Glomerular endothelial cell (primary cell): ENCODE measurements at places on chromosomes 2 and 18. TPM values are rescaled to one million over a fixed set of nuclear protein-coding genes. Genes with fewer than 3 reads are reported as not detected.
A peak's percentile ranks its signal among the peaks of the same experiment; 100 is the strongest.

DNA sequence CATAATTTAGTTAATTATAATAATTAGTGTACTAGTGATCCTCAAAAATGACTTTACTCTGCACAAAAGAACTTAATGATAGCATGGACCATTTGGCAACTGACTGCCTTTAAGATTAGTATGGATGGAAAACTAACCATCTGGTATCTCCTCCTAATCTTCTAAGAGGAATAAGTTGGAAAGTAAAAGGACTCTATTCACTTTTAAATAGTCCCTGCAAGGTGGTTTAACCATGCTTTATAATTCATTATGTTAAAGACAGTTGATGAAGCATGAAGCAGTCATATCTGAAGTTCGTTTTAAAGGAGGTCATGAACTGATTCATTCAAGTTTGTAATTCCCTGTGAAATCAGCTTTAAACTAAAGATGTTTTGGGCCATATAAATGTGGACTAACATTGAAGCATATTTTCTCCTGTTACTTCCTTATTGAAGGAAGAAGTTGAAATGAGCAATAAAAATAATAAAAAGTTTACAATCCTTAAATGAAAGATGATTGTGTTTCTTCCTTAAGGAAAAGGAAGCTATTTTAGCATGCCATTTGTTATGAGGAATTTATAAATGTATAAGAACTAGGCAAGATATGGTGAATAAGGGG lies 446.0 kb downstream of the XIRP2 start:
- DNase-seq, result no peak

- no peak for DNase-seq
These were observed 45.4 kb downstream of the SPRED2 start for GRCh38 chr2:65386989-65387388.

GRCh38 chr2:191056228-191056627 lies 42.3 kb upstream of the STAT1 start:
- DNase-seq, result no peak

DNA sequence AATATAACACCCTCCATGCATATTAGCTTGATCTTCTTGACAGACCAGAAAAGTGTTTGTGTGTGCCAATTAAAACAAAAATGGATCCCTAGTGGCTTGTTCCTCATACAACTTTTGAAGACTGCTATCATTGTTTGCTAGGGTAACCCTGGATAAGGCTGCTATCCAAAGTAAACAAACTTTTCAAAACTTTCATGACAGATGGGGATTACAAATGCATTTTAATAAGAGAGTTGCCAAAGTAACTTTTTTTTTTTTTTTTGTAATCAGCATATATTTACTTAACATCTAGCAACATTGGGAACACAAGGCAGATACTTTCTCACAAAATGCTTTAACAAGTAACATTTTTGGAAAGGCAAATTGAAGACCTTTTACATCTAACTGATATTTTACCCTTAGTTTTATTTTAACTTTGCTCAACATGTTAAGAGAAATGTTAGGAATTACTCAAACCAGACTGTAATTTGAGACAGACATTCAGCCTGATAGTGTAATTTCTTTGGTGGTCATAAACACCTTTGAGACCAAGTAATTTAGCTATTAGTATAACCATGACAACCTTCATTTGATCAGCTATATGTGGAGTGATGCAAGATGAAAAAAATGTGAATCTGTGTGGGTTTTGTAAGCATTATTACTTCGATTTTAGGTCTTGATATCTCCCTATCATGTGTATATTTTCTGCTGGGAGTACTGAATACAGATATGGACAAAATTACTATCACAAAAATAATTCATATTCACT lies 300.9 kb downstream of the ARHGAP15 start:
- DNase-seq, result no peak

DNA sequence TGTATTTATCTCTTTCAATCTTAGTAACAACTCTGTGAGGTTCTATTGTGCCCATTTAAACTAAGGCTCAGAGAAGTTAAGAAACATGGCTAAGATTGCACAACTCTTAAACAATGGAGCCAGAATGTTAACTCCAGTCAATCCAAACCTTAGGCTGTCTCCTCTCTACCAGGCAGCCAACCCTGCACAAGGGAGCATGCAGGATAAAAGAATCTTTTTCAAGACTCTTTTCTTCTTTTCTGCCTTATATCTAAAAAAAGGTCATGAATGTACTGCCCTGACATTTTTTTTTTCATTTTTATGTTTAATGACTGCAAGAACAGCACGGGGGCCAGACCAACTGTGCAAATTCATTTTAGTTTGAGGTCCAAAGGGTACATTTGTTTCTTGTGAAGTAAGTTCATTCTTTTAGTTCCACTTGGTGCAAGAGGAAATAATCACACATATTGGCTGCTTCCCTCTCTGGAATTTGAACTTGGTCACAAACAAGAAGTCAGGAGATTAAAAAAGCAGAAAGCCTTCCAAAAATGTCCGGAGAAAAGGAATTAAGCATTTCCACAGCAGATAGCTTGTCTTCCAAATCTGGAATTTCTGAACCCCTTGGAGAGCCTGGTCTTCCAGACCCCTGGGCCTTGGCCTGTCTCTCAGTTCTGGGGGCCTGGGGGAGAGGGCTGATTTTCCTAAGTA lies 96.0 kb upstream of the RIOK3 start:
- DNase-seq, result no peak

DNA sequence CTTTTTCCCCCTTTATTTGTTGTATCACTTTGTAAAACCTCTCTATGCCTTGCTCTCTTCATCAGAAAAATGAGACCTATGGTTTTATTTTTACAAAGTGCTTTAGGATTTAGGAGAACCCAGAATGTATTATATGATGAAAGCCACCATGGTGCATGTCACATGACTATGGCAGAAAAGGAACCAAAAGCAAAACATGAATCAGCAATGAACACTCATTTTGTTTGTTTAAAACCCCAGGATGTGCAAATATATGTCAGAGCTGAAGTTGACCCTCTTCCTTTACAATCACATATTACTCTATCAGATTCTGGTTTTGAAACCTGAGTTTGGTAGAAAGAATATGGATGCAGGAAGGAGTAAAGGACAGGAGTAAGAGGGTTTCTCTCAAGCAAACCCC lies 70.0 kb downstream of the FIGN start:
- DNase-seq, result no peak

DNA sequence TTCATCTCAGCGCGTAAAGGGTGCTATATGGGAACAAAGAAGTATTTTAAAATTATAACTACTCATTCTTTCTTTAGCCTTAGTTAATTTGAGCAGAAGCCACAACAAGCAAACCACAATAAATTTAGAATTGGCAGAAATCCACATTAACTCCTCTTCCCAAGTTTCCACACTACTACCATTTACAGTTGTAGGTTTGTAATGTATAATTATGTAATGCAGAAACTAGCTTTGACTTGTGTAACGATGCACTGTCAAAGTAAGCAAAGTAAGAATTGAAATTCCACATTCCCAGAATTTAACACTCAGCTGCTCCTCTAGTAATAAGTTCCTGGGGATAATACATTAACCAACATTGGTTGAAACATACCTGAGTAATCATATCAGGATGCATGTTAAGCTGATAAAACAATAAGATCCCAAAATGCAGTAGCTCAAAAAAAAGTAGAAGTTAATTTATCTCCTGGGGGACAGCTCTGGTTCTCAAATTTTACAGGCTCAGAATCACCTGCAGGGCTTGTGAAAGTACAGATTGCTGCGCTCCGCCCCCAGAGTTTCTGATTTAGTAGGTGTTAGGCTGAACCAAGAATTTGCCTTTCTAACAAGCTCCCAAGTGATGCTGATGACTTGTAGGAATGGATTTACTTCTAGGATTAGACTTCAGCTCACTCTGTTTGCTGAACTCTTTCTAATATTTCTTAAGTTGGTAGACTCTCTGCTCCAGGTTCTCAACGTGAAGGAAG lies 9.9 kb downstream of the GRP start:
- no peak for DNase-seq

DNA sequence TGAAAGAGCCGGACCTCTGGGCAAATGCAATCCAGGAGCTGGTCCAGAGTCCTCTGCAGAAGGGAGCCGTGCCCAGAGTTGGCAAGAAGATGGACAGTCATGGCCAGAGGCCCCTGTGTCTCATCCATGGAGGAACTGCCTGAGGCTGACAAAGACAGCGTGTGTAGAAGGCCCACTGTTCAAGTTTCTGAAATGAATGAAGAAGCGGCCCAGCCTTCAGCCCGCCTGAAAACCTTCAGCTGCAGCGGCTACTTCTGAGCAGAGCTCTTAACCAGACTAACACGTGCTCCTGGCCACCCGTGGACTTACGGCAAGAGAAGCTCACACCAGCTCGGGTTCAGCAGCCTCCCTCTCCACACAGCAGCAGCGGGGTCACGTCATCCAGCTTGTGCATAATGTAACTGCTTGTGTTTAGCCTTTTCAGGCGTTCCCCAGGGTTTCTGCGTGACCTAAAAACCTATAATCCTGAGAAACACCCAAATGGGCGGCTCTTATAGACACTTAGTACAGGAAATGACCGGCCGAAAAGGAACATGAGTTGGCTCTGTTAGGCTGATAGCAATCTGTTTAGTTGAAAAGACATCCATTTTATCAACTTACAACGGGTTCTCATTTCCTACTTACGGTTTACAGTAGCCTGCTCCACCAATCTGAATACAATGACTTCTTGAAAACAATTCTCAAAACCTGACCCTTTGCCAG lies at the start of gene FAM124B:
Gene FAM124B (minus strand): TSS at position 467 of the 702 bp plus-strand sequence. CDS start 339 bp downstream, at position 128.
- DNase-seq, result peak; percentile 100

GRCh38 chr18:48646976-48647375 lies 108.1 kb downstream of the CTIF start:
- no peak for DNase-seq

DNA sequence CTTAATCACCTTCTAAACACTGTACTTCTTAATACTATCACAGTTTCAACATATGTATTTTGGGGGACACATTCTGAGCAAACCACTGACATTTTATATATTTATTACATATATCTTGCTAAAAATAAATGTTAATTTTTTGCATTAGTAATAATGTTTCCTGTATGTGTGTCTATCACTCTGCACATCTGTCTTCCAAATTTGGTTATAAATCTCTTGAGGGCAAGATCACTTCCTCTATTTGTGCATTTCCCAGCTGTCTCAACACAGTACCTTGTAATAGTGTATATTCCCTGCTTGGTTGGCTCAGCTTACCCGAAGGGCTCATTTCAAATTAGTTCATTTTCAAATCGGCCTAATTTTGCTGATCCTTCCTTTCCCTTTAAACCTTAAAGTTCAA lies 617.1 kb upstream of the GYPC start:
- no peak for DNase-seq

- DNase-seq, result no peak
These were observed 46.2 kb downstream of the ANKRD44 start for GRCh38 chr2:197264332-197264731.

DNA sequence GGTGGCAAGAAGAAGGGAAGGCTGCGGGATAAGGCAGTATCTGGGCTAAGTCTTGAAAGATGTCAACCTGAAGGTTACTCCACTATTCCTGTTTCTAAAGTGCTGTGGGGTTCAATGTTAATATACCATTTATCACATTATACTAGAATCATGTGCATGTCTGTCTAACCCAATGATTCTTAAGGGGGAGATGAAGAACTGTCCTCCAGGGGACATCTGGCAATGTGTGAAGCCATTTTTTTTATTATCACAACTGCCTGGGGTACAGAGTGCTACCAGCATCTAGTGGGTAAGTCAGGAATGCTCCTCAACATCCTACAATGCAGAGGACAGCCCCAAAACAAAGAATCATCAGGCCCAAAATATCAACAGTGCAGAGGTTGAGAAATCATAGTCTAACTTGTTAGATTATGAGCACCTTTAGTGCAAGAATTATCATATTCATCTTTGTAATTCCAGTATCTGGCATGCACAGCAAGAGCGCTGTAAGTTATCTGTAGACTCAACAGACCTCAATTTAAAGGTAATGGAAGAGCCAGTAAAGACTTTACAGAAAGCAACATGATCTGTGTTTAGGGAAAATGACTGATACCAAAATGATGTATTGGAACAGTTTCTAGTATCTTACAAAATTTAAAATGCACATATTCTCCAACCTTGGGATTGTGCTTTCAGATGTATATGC lies 26.3 kb downstream of the SP3 start:
- no peak for DNase-seq

DNA sequence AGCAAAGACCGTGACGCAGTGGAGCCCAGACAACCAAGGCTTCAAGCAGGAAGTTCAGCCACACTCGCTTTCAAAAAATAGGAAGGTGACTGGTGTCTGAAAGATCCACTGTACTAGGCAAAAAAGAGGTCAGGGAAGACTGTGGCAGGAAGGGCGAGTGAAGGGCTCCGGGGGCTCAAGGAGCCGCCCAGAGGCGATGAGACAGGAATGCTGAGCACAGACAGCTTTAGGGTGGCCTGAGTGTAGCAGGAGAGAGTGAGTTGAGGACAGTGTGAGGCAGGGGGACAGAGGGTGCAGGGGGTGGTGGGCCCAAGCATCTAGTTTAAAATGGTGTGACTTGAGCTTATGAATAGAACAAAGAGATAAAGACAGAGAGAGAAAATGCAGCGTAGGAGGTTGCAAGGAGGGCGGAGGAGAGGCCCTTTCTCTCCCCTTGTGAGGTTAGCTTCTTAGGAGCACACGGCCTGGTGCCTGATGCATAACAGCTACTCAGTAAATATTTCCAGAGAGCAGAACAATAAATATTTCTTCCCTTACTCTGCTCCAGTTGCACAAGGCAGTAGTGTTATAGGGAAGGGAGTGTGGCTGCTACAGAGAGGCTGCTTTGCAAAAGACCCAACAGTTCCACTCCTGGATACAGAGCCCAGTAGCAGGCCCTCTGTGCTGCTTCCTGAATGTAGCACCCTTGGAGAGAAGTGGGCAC lies 789.7 kb upstream of the RAB6C start:
- no peak for DNase-seq

The AQP12B gene
- total RNA-seq, result not detected in 2 replicates

The HOXD11 gene
- 2.2 and 2.5 TPM in 2 replicates for total RNA-seq

The SERPINB11 gene
- total RNA-seq, result not detected in 2 replicates

The PSD4 gene
- total RNA-seq, result 1.3 and 2.1 TPM in 2 replicates

The GPR35 gene
- total RNA-seq, result 0.23 and 0.24 TPM in 2 replicates

The VRK2 gene
- total RNA-seq, result 24.6 and 25.8 TPM in 2 replicates

The ANTXR1 gene
- 43.1 and 46.6 TPM in 2 replicates for total RNA-seq
